ENCODE measurements at places on chromosomes 2 and 18. TPM values are rescaled to one million over a fixed set of nuclear protein-coding genes. Genes with fewer than 3 reads are reported as not detected.

Gene DYNC2LI1
- total RNA-seq = 15.6 TPM

Gene ALLC
- total RNA-seq = not detected

Gene CD226
- total RNA-seq = 5.2 TPM

Gene SS18
- 89.4 TPM for total RNA-seq

Gene LRP1B
- total RNA-seq = 5.0 TPM

Gene MOCOS
- total RNA-seq = 17.3 TPM

Gene NOL4
- total RNA-seq = not detected

Gene BOK
- total RNA-seq = 15.8 TPM

Gene WBP1
- 79.3 TPM for total RNA-seq

Gene FAP
- total RNA-seq = 52.8 TPM

Gene KLHL14
- not detected for total RNA-seq

Gene TACR1
- not detected for total RNA-seq

Gene INPP5D
- 135 TPM for total RNA-seq

Gene AKAIN1
- not detected for total RNA-seq

Gene DAW1
- total RNA-seq = under 0.01 TPM

Gene OTOS
- total RNA-seq = not detected

Gene SERPINB5
- total RNA-seq = 428 TPM

Gene POLR1B
- 23.0 TPM for total RNA-seq

Gene ALPI
- not detected for total RNA-seq

Gene MSH6
- total RNA-seq = 25.2 TPM

Gene CYRIA
- total RNA-seq = 2.0 TPM

Gene KLF7
- 81.5 TPM for total RNA-seq

Gene PCARE
- not detected for total RNA-seq

Gene ABCG8
- not detected for total RNA-seq

Gene ZNF396
- 0.50 TPM for total RNA-seq

Gene NDUFV2
- 146 TPM for total RNA-seq

Gene ATP8B1
- total RNA-seq = 12.7 TPM

Gene RFX8
- total RNA-seq = not detected

Gene ERBB4
- total RNA-seq = not detected

Gene CLHC1
- 7.7 TPM for total RNA-seq

Gene CYBRD1
- total RNA-seq = 25.6 TPM

Gene KIF1A
- not detected for total RNA-seq
